ENCODE measurements at places on chromosomes 7 and 10.
A peak's percentile ranks its signal among the peaks of the same experiment; 100 is the strongest.

GRCh38 chr7:151716323-151716722 lies 160.6 kb downstream of the PRKAG2 start:
- no peak for DNase-seq

- no peak for DNase-seq
These were observed 10.8 kb downstream of the PLXNA4 start for GRCh38 chr7:132565441-132565840.

GRCh38 chr7:31007634-31008033 lies 43.9 kb downstream of the GHRHR start:
- no peak for DNase-seq

GRCh38 chr7:4226524-4226882 lies 455.6 kb upstream of the FOXK1 start:
- no peak for DNase-seq

GRCh38 chr10:25978771-25979170 lies 44.7 kb downstream of the MYO3A start:
- DNase-seq = no peak

- peak; percentile 40 for DNase-seq
These were observed 252.4 kb downstream of the KLF6 start for GRCh38 chr10:3532644-3533043.

- DNase-seq = no peak
These were observed 354.0 kb downstream of the PHF14 start for GRCh38 chr7:11327633-11328032.

Measured in urothelium cell line (cell line).